Right lung (tissue), 10 donors: ENCODE measurements at places on chromosomes 1 and 21. TPM values are rescaled to one million over a fixed set of nuclear protein-coding genes. Genes with fewer than 3 reads are reported as not detected.

GRCh38 chr21:38333301-38334272, 76.8 kb downstream of the KCNJ15 start:
- no peak for DNase-seq

GRCh38 chr1:184296466-184297243, 90.2 kb upstream of the C1orf21 start:
- peak; percentile 79 for DNase-seq

DNA sequence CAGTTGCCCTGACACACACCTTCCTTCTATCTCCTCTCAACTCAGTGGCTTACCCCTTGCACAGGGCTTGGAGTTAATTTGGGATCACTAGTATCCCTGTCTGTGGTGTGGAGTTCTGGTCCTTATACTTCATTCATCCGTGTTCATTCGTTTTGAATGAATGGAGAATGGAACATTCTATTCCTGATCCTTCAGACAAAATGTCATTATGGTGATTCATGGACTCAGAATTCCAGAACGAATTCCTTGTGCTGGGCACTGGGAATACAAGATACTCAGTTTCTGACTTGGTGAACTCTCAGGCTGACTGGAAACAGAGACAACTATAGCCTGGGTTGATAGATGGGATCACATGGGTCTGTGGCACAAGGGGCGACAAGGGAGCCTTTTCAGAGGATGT, 49.9 kb upstream of the TRABD2B start:
- no peak for DNase-seq

DNA sequence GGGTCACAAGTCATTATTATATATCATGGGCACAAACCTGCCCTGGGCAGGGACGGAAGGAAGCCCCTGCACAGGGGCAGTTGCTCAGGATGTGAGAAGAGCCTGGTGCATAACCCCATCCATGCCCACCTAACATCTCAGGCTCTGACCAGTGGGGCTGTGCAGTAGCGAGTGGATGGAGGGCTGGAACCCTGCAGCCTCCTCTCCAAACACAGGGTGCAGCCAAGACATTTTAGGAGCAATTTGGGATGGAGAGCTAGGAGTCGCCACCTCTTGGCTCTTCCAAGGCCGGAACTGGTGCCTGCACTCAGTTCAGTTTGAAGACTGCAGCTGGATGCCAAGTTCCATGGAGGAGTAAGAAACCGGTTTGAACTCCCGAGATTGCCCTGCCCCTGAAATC, 2.8 kb downstream of the MX1 start:
- no peak for DNase-seq

DNA sequence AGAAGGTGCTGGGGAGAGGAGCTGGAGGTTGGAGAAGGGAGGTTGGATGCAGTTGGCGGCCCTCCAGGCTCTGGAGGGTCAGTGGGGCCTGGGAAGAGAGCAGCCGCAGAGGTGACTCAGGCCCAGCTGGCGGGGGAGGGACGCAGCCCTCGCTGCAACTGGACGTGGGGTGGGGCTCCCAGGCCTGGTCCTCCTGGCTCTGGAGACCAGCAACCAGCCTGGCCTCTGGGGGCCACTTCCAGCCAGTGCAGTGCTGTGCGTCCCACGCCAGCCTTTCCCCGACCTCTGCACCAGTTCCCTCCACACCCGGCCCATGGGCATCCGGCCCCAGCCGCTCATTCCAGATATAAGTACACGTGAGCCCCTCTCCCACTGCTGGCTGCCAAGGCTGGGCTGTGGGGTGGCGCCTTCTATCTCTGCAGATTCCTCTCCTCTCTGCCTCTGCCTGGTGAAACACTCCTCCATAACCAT, 38.0 kb upstream of the COL18A1 start:
- no peak for DNase-seq

DNA sequence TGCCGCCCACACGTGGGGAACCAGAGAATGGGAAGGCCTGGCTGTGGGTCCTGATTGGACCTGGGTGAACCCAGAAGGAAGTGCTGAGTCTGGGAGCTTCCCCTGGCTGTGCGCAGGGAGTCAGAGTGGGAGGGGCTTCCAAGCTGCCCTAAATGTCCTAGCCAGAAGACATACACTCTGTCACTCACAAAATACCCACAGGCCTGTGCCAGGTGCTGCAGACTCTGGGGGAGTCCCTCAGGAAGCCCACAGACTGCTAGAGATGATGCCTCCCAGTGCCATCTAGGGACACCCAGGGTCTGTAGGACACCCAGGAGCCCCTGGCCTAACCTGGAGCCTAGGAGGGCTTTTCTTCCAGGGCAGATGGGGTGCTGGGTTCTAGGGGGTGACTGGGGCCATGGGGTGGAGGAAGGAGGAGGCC, 33.7 kb upstream of the LRP8 start:
- no peak for DNase-seq

- DNase-seq, result no peak
Observed at GRCh38 chr1:101360506-101360905, 123.7 kb downstream of the S1PR1 start.

- DNase-seq, result no peak
Observed at GRCh38 chr1:7405844-7406500, 365.1 kb upstream of the VAMP3 start.

- DNase-seq, result peak; percentile 87
Observed at GRCh38 chr1:35369922-35370671, 101.6 kb downstream of the ZMYM4 start.

GRCh38 chr1:201636510-201636971, 97.6 kb downstream of the NAV1 start:
- no peak for DNase-seq

- DNase-seq, result no peak
Observed at GRCh38 chr1:45806129-45806528, 2.7 kb downstream of the MAST2 start.

DNA sequence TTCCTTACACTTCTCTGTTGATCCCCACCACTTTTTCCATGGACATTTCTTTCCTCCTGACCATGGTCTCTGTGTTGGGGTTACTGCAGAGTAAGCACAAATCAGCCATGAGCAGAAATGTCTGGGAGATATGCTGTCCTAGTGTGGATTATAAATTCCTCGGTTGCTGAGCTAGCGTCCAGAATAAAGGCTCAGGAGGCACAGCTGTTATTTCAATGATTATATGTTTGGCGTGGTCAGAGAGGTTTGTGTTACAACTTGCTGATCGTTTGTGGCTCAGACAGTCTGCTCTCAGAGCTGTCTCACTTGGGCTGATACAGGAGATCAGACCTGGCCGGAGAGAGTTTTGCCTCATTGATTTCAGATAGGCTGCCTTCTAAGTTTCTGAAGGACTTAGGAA, 37.5 kb upstream of the LAMC2 start:
- no peak for DNase-seq

DNA sequence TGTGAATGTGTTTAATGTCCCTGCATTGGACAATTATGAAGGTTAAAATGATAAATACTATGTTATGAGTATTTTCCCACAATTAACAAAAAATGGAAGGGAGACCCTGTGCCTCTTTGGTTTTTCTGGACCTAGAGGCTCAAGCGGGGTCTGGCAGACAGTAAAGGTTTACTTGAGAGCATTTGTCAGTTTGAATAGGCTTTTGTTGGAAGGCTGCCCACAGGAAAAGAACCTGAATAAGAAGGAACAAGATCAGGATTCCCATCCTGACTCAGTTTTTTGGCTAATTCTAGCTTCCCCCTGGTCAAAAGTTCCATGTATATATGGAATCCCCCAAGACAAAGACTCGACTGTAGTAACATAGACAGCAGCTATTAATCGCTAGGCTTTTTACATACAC, 150.9 kb upstream of the JUN start:
- no peak for DNase-seq

DNA sequence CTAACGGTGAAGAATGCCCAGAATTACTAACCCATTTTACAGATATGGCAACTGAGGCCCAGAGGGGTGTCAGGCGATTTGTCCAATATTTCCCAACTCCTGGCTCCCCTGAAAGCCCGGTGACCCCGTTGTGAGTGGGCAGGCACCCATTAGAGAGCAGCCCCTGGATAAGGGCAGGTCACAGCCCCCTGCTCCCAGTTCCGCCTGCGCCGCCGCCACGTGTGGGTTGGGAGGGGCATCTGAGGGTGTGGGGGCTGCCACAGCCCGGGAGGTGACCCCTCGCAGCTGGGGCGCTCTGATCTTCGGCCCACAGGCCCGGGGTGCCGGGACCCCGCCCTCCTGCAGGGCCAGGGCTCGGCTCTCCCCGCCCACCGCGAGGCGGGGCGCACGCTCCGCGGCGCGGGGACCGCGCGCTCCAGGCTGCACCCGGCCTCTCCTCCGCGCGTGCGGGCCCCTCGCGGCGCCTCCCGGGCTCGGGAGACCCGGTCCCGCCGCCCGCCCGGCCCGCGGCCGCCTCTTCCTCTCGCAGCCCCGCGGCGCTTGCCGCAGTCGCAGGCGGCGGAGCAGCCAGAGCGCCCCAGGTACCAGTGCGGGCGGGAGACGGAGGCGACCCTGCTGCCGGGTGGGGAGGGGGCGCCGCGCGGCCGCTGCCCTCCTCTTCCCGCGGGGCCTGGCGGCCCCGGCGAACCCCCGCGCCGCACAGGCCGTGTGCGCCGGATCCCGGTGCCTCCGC, at the start of gene HTR6:
Gene HTR6, plus strand, starts transcription at position 423 of the 733 bp plus-strand sequence. CDS start 879 bp downstream, outside the sequence.
- no peak for DNase-seq

GRCh38 chr21:40257342-40257741, 390.1 kb downstream of the PCP4 start:
- no peak for DNase-seq

GRCh38 chr1:98468111-98468717, 193.3 kb upstream of the SNX7 start:
- DNase-seq, result peak; percentile 28

Gene ISG15
- 7.8 TPM for polyA plus RNA-seq

Gene GBP2
- 3.2 TPM for polyA plus RNA-seq

Gene ADORA3
- polyA plus RNA-seq, result 0.49 TPM

Gene THBS3
- polyA plus RNA-seq, result 45.5 TPM
